Neural crest cell (in vitro differentiated cells): ENCODE measurements at places on chromosomes 5 and 9. TPM values are rescaled to one million over a fixed set of nuclear protein-coding genes. Genes with fewer than 3 reads are reported as not detected.

BTNL8 gene
- not detected in 2 replicates for total RNA-seq

SWI5 gene
- 17.1 and 20.7 TPM in 2 replicates for total RNA-seq

LEAP2 gene
- total RNA-seq, result 2.9 and 3.1 TPM in 2 replicates

SCGB3A2 gene
- not detected in 2 replicates for total RNA-seq

IFNA13 gene
- total RNA-seq, result not detected in 2 replicates

DNA sequence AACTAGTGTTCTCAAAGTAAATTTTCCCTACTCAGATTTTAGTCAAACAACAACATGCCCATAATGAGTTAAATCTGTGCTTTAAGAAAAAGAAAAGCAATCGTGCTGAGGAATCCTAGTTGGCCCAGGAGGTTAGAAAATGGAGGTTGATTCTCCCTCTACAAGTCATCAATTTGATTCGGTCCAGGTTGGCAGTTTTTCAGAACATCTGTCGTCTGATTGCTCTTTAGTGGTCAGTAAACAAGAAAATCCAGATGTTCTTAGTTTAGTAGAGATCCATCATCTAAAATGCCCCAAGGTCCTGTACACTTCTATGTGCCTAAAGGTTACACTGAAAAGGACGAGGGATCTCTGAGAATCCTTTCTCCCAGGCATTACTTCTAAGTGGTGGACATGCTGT is 659.2 kb downstream of the MTRR start:
- DNase-seq, result no peak

DNA sequence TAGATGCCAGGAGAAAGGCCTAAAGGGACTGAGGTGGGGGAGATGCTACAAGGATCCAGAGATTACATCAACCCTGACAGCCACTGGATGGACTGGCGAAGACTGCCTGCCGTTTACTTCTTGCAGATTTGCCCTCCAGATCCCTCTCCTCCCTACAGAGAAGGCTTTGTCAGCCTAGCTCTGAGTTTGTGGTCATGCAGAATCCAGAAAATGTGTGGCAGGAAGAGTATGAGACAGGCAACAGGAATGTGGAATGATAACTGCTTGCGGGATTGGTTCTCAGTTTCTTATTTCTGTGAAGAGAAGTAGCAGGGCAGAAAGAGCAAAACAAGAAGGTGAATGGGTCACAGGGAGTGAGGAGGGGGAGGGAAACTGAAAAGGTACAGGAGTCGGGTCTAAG is 129.6 kb downstream of the TLE1 start:
- DNase-seq, result no peak

DNA sequence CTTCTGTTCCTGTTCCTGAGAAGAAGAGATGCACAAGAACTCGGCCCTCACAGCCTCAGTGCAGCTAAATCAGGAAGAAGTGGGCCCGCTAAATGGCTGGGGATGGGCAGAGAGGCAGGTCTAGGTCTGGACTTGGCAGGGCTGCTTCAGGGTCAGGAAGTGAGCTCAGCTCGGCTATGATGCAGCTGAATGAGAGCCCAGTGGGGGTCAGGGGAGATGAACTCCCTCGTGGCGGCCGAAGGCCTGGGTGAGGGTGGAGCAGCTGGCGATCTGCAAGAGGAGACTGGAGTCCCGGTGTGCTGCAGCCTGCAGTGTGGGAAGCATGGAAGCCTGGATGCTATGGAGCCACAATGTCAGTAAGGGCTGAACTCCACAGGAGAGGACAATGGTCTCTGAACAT is 466.2 kb downstream of the SPOCK1 start:
- DNase-seq, result no peak

DNA sequence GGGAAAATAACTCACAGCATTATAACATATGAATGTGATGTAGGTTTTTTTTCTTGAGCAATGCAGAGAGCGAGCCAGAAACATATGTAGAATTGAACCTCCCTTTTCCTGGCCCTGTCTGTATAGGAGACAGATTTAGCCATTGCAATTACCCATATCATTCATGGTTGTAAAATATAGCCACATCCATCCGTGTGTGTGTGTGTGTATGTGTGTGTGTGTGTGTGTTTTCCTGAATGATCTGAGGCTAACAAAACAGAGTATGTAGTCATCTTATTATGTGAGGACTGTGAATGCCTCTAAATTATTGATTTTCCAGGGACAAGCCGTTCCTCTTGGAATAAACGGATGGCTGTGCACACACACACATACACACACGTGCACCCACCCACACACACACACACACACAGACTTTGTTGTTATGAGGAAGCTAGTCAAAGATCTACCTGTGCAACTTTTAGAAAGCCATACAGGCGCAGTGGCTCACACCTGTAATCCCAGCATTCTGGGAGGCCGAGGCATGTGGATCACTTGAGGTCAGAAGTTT is 11.7 kb upstream of the DENND1A start:
- no peak for DNase-seq

- DNase-seq, result no peak
These were observed 143.4 kb downstream of the FGF18 start for GRCh38 chr5:171562822-171563221.

DNA sequence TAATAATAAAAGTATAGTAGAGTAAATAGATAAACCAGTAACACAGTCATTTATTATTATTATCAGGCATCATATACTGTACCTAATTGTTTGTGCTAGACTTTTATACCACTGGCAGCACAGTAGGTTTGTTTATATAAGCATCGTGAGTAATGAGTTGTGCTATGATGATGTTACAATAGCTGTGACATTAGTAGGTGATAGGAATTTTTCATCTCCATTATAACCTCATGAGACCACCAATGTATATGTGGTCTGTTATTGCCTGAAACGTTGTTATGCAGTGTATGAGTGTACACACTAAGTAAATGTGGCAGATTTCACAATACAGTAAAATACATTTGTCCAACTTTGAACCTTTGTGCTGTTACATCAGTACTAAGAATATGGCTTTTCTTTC is 72.7 kb upstream of the SPATA31D4 start:
- DNase-seq, result no peak

DNA sequence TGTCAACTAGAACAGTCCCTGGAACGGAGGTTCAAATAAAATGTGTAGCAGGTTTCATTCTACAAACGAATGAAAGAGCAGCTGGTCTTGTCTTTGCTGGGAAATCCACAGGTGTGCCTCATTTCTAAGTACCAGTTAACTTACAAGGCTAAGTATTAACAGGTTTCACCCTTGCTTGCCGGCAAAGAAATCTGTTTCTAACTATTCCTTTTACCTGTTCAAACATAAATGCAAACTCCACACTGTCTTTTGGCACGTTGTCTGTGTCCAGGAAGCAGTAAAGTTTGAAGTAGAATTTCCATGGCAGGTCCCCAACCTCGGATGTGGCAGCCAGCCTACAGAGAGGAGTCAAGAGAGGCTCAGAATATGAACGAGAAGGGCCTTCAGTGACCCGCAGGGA is 54.4 kb upstream of the RETREG1 start:
- DNase-seq, result no peak

GRCh38 chr5:128408622-128409021 is 129.4 kb downstream of the FBN2 start:
- DNase-seq, result no peak

DNA sequence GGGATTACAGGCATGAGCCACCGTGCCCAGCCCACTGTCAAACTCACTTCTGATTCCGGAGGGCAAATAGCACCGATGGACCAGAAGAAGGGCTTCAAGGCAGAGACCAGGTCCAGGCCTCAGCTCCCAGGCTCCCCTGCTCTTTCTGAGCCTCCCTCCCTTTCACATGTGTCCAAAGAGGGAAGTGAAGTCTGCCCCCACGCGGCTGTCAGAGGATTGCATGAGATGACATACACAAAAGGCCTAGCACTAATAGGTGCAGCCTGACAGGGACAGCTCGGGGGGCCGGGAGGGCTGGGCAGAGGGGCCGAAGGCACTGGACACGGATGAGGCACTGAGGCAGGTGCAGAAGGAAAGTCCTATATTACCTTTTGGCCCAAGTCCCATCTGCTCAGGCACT is 16.1 kb downstream of the FBP1 start:
- peak; percentile 55 for DNase-seq

- DNase-seq, result no peak
These were observed 138.3 kb downstream of the ISL1 start for GRCh38 chr5:51521583-51521982.

- DNase-seq, result peak; percentile 35
These were observed 124.4 kb downstream of the TENT4A start for GRCh38 chr5:6837519-6838110.

- DNase-seq, result no peak
These were observed 205.8 kb downstream of the DEPDC1B start for GRCh38 chr5:60494144-60494543.

DNA sequence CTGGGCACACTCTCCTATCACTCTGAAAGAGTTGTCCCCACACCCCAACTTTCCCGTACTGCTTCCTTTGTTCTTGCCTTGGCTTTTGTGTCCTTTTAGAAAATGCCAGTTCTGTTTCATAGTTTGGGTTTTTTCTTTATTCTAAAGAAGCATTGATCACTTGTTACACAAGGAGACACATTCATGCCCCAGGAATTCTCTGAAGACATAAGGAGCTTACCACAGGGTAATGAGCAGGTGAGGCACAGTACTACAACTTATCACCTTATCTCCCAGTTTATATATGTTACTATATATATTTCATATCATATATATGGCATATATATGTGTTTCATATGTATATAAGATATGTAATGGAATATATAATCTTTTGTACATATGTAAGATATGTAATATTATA is 6.5 kb upstream of the SSBP2 start:
- DNase-seq, result no peak

DNA sequence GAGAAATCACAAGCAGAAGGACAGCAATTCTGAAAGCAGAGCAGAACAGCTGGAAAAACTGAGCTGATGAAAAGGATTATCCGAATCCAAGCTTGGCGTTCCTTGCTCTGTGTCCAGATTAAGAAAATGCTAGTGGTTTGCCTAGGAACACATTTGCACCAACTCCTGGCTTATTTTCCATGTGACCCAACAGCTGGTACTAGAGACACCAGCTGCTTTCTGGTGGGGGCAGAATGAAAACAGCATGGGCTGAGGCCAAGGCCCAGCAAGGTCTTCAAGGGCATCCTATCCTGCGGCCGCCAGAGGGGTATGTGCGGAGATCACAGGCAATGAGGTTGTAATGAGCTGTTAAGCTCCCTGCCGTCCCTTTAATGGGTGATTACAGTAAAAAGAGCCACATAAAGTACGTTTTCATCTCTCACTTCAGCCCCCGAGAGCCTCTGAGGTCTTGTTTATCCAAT is 131.5 kb downstream of the DOCK8 start:
- DNase-seq, result no peak

- DNase-seq, result no peak
These were observed 19.2 kb upstream of the NDST1 start for GRCh38 chr5:150488519-150489359.

DNA sequence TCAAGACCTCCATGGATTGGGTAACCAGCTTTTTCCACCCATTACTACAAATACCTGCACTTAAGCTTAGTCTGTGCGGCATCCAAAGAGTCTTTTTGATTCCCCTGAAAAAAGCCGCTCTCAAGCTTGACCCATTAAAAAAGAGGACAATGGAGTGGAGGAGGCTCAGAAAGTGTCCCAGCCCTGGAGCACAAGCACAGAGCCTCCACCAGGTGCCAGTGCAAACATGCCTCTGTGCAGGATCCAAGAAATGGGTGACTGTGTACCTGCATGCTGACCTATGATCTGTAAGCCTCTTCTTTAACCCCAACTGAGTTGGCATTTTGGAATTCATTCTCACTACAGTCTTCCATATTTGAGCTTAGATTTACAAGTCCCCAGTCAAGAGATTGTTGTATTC is 168.3 kb upstream of the TLE4 start:
- DNase-seq, result no peak
